H1 (cell line): ENCODE measurements at places on chromosomes 12 and 14.

DNA sequence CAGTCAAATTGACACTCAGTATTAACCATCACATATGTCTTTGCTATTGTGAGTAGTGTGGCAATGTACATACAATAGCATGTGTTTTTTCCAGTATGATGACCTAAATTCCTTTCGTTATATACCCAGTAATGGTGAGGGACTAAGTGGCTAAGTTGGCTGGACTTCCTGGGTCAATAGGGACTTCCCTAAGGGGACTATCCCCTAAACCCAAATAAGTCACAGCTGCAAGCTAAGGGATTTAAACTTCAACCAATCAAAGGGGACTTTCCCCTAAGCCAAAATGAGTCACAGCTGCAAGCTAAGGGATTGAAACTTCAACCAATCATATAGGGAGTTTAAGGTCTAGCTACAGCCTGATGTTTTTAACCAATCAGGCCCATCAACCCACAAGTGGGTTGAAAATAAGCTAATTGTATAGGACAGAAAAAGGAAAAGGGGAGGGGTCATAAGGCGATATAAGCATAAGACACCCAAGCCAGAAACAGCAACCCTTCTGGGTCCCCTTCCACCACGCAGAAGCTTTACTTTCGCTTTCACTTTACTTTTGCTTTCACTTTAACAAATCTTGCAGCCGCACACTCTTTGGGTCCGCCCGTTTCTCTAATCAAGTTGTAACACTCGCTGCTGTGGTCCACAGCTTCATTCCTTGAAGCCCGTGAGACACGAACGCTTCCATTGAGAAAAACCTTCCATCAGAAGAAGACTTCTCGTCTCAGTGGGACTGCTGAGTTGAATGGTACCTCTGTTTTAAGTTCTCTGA lies 404.4 kb downstream of the FLRT2 start:
- DNase-seq = no peak
- no peak overlapping the region for H3K4me3 ChIP-seq
- H3K27ac ChIP-seq = no peak overlapping the region
- H3K27me3 ChIP-seq = no peaks in the 10 kb centered on the region

DNA sequence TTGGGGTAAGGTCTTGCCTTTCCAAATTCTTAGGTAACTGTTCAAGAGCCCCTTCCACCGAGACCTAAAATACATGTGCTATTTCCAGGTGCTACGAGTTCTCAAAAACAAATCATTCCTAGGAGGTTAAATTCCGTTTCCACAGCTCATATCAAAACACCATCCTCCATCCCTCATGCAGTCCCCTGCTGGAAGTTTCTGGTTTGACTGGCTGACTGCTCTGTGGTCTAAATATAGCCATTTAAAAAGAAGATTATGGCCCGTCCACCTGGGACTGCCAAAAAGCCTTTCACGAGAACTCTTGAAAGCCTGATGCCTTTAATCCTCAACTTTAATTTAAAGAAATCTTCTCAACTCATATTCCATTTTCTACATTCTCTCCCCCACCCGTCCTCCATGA lies 201.5 kb upstream of the MYL2 start:
- no peak overlapping the region for H3K27ac ChIP-seq
- H3K36me3 ChIP-seq = no peaks in the 10 kb centered on the region
- no peaks in the 10 kb centered on the region for H3K27me3 ChIP-seq
- H3K4me1 ChIP-seq = peaks cover 6% of the 10 kb centered on the region; the same call in 1 of the 2 replicates
- no peak for DNase-seq
- H3K4me3 ChIP-seq = no peak overlapping the region

DNA sequence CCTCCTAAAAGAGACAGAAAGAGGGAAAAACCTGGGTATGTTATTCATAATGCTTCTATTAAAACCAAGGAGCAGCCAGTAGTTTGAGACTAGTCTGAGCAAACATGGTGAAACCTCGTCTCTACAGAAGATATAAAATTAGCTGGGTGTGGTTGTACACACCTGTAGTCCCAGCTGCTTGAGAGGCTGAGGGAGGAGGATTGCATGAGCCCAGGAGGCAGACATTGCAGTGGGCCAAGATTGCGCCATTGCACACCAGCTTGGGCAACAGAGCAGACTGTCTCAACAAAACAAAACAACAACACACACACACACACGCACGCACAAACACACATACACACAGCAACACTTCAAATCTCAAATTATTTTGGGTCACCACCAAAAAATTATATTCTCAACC lies 27.8 kb downstream of the HECTD4 start:
- DNase-seq = no peak
- H3K27ac ChIP-seq = no peak overlapping the region
- no peaks in the 10 kb centered on the region for H3K36me3 ChIP-seq
- no peaks in the 10 kb centered on the region for H3K27me3 ChIP-seq
- H3K4me1 ChIP-seq = no peaks in the 10 kb centered on the region

DNA sequence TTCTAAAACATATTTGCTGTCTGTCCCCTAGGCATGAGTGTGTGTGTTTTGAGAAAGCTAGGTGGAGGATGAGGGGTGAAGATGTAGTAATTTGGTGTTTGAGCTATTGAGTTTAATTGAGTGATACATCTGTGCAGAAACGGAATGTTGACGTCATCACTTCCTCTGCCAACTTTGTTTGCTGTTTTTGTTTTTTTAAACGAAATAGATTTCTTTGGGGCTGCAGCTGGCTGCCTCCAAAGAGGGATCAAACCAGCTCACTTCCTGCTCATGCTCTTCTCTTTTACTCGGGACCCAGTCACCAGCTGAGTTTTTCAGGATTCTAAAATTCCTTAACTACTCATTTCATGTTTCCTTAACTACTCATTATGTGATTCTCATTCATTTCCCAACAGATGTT lies 19.5 kb upstream of the CRACR2A start:
- no peaks in the 10 kb centered on the region for H3K4me1 ChIP-seq
- no peak overlapping the region for H3K4me3 ChIP-seq
- H3K36me3 ChIP-seq = no peaks in the 10 kb centered on the region

- H3K4me3 ChIP-seq = peak overlapping the region; percentile 99
- peak; percentile 46 for DNase-seq
- peaks cover 9% of the 10 kb centered on the region; the same call in 1 of the 2 replicates for H3K36me3 ChIP-seq
- H3K27ac ChIP-seq = peak overlapping the region; percentile 63; the same call in 1 of the 2 replicates
- H3K4me1 ChIP-seq = peaks cover 3% of the 10 kb centered on the region; the same call in 1 of the 2 replicates
Measured at GRCh38 chr14:67358924-67359774, 455 bp downstream of the ATP6V1D start.

DNA sequence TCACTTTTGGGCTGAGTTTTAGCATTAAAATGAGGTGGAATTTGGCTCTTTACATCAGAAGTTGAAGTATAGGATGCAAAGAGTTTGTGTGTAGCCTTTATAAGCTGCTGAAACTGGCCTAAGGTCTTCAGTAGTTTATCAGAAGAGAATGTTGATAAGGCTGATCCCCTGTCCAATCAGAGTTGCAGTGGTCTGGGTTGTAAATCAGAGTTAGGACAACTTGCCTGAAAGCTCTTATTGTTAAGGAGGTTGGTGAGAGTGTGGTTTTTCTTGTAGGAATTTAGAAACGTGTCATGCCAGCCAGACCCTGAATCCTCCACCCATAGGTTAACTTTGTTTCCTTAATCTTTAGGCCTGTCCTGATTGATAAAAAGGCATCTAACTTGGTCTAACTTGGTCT lies 143.5 kb downstream of the ST8SIA1 start:
- H3K4me3 ChIP-seq = no peak overlapping the region
- H3K27me3 ChIP-seq = no peaks in the 10 kb centered on the region
- H3K27ac ChIP-seq = no peak overlapping the region
- DNase-seq = no peak
- no peaks in the 10 kb centered on the region for H3K36me3 ChIP-seq
- H3K4me1 ChIP-seq = 0 out of 2 replicates have a peak, but pooled peaks cover 2% of the 10 kb centered on the region

DNA sequence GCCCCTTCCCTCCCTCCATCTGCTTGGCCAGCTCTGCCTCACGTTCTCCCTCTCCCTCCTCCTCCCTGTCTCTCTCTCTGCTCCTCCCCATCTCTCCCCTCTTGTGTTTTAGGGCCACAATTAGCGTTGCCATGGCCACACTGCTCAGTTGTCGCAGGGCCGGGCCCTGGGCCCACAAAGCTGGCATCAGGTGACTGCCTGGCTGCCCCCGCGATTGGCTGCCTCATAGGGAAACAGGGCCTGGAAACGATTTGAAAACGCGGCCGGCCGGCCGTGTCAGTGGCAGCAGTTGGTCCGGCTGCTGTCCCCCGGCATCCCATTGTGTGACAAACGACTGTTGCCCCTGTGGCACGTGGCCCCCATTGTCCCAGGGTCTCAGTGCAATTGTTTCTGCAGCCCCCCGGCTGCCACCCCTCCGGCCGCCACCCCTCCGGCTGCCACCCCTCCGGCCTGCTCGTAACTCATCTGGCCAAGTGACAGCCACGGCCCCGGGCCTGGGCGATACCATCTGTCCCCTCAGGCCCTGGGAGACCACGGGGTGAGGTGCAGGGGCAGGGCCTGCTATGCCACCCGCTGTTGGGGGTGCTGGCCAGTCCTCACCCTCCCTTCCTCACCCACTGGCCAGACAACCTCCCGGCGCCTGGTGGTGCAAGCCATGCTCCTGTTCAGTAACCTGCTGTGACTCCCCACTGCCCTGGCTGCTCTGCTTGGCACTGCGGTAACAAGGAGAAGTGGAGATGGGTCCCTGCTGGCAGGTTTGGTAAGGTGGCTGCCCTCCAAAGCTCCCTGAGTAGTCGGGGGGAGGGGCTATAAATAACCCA lies 17.4 kb downstream of the FOXN4 start:
- peak overlapping the region; percentile 59; the same call in 1 of the 2 replicates for H3K27ac ChIP-seq
- H3K36me3 ChIP-seq = no peaks in the 10 kb centered on the region
- DNase-seq = peak; percentile 56
- no peaks in the 10 kb centered on the region; the same call in 1 of the 2 replicates for H3K27me3 ChIP-seq
- H3K4me3 ChIP-seq = peak overlapping the region; percentile 23
- peaks cover 13% of the 10 kb centered on the region for H3K4me1 ChIP-seq
